Activated CD8-positive, alpha-beta T cell treated with anti-CD3 and anti-CD28 coated beads, Interleukin-2, amount 10 ng/mL, durations not matched to agents 7 days and 5 days (primary cell): ENCODE measurements at places on chromosomes 2 and 18. TPM values are rescaled to one million over a fixed set of nuclear protein-coding genes. Genes with fewer than 3 reads are reported as not detected.

DNA sequence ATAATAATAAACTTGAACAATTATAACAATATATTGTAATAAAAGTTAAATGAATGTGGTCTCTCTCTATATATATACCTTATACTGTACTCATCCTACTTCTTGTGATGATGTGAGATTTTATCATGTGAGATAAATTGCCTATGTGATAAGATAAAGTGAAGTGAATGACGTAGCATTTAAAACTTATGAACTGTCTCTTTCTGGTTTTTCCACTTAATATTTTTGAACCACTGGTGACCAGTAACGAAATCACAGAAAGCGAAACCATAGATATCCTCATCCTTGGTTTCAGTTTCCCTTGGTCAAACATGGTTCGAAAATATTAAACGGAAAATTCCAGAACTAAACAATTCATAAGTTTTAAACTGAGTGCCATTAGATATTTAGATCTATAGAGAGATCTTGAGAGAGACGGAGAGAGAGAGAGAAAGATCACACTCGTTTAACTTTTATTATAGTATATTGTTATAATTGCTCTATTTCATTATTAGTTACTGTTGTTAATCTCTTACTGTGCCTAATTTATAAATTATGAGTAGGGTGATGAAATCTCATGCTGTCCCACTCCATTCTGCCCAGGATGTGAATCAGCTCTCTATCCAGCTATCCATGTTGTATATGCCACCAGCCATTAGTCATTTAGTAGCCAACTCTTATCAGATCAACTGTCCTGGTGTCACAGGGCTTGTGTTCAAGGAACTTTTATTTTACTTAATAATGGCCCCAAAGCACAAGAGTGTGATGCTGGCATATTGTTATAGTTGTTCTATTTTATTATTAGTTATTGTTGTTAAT, 156.8 kb downstream of the THADA start:
- no peak for DNase-seq

DNA sequence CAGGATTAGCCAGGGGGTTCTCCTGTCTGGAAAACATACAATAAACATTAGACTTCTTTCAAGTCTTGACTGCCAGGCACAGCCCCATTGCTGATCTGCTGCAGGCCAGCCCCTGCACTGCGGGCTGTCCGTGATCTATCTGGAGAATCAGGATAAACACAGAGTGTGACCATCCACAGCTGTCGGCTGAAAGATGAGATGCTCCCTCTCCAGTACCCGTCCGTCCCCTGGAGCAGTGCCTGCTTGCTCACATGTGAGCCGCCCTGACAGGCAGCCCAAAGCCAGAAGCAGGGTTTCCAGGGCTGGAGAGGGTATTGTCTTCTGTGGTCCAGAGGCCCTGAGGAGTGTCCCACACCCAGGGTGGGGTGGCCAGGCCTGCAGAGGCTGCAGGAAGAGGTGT, 46.1 kb upstream of the FOSL2 start:
- DNase-seq, result no peak

- DNase-seq, result no peak
Measured at GRCh38 chr18:76386886-76387285, 108.2 kb downstream of the ZNF516 start.

DNA sequence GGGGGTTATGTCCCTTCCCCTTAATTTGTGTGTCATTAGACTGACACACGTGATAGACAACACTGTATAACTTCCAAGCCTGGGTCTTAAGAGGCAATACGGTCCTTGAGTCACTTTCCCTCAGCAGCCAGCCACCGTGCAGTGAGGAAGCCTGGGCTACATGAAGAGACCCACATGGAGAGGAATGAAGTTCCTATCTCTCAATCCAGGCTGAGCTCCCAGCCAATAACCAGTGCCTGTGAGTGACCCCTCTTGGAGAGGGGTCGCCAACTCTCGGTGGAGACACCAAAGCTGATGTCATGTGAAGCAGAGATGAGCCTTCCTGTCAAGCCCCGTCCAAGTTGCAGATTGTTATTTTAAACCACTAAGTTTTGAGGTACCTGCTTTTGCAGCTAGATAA, 5.7 kb upstream of the WDSUB1 start:
- no peak for DNase-seq

DNA sequence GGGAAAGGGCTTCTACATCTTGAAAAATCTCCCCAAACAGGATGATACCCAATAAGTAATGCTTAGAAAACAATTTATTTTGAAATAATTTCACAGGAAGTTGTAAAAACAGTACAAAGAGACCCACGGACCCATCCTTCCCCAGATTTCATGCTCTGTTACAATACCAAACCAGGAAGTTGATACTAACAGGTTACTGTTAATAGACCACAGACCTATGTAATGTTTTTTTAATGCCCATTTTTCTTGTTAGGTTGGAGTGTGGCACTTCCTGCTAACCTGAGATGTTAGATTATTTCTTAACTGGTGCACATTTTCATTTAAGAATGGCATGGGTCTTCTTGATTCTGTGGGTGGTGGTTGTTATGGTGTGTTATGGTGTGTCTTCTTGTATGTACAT, 21.4 kb upstream of the MGAT5 start:
- DNase-seq, result no peak

DNA sequence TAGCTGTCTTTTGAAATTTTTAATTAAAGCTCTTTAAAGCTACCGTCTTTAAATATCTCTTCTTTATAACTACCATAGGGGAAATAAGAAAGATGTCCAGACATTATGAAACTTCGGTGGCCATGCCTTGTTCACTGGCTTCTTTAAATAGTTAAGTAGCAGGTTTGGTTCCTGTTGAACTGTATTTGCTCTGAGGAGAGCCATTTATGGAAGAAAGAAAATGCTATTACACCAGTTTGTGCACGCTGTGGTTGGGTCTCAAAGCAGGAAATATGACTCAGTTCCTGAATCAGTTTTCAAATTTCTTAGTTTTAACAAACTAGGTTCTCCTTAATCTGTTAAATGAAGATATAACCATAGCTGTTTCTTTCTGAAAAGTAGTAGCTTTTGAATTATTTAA, 12.2 kb downstream of the ARPC2 start:
- DNase-seq, result peak; percentile 77

- no peak for DNase-seq
Measured at GRCh38 chr2:165897726-165898125, 55.9 kb downstream of the TTC21B start.

DNA sequence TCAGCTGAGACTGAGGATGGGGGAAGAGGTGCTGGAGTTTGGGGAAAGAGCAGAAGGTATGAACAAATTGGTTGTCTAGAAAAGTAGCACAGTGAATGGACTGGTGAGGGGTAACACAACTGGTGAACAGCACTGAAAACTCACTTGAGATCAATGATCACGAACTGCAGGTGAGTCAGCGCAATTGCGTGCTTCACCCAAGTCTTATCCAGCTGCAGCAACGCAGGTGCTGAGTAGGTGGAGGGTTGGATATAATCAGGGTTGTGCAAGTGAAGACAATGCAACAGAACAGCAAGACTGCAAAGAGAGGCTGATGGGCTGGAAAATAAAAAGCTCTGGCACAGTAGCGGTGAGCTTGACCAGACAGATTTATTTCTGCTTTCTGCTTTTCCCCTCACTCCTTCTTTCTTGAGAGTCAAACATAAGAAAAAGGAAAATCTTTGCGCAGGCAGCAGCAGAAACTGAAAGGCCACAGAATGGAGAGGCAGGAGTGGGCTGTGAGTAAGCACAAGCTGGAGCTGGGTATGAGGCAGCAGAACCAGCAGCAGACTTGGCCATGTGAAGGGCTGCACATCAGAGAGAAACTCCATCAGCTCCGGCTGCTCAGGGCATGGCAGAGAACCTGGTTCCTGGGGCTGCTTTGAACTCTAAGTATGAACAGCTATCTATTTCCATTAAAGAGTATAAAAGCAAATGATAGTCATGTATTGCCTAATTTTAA, 99.4 kb upstream of the ARL5A start:
- no peak for DNase-seq

- DNase-seq, result no peak
Measured at GRCh38 chr18:13715330-13715729, 11.0 kb downstream of the FAM210A start.

DNA sequence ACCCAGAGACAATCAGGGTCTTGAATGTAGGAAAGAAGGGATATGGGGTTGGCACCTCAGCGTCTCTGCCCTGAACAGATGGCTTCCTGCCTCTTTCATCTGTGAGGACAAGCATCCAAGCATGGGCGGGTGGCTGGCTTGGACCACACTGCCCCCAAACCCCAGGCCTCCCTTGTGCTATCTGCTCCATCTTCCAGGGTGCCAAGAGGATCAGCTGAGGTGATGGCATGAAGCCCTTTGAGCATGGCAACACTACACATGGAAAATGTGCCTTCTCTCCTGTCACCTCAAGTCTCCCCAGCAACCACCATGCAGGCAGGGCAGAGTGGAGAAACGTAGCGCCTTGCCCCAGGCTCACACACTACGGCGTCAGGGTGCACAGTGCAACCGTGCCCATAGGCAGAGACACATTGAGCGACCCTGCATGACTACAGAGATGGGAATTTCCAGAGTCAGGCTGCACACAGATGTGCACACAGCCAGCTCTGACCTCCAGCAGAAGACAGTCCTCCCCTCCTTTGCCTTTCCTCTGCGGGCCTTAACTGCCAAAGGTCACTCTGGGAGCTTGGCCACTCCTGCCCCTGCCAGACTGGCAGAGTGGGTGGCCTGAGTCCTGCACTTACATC, 1.5 kb downstream of the KCNIP3 start:
- no peak for DNase-seq

- DNase-seq, result peak; percentile 83
Measured at GRCh38 chr2:68828887-68829708, 42.1 kb downstream of the BMP10 start.

DNA sequence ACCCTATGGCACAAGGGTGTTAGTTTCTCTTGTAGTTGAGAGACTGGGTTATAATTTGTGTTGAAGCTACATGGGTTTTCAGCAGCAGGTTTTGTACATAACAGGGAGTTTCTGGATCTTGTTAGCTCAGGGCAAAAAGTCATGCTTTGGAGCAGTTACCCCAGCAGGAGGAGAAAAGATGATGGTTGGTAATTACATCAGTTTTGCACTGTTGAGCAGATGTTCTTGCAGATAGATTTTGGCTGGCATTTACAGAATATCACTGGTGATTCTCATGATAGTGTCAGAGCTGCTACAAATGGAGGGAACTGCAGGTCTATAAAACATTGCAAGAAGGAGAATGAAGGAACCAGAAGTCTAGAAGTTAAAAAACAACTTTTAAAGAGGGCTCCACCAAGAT, 215.2 kb upstream of the ATP5MC3 start:
- DNase-seq, result no peak

DNA sequence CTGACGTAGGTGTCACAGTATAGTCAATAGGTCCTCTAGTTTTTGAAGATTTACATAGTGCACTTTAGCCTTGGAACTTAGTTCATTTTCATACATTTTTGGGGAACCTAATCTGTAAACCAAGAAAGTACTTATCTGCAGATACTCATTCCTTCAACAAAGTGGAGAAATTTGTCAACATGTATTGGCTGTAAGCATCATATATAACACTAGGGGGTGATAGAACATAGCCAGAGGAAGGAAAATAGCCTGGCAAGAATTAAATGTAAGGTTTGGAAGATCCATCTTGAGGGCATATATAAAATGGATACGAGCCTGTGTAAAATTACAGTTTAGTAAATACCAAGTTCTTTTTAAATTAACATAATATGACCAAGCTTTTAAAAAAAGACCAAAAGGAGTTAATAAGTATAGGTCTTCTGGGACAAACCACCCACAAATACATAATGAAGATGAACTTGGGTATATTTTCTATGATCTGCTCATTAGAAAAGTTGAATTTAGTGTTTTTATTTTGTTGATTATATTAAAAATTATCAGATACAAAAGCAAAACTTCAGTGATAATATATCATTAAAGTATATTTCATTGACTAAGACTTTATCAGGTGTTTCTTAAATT, 18.2 kb downstream of the RPL37A start:
- DNase-seq, result no peak

GRCh38 chr2:237618449-237618848, 8.9 kb upstream of the LRRFIP1 start:
- DNase-seq, result no peak

SLC5A7 gene
- not detected for total RNA-seq

CXCR4 gene
- 226 TPM for total RNA-seq

INPP5D gene
- 108 TPM for total RNA-seq

SULT1C4 gene
- not detected for total RNA-seq
